ENCODE measurements at places on chromosomes 6 and 20.
A peak's percentile ranks its signal among the peaks of the same experiment; 100 is the strongest.

- no peak for DNase-seq
Observed at GRCh38 chr6:1669996-1670395, 60.3 kb downstream of the FOXC1 start.

DNA sequence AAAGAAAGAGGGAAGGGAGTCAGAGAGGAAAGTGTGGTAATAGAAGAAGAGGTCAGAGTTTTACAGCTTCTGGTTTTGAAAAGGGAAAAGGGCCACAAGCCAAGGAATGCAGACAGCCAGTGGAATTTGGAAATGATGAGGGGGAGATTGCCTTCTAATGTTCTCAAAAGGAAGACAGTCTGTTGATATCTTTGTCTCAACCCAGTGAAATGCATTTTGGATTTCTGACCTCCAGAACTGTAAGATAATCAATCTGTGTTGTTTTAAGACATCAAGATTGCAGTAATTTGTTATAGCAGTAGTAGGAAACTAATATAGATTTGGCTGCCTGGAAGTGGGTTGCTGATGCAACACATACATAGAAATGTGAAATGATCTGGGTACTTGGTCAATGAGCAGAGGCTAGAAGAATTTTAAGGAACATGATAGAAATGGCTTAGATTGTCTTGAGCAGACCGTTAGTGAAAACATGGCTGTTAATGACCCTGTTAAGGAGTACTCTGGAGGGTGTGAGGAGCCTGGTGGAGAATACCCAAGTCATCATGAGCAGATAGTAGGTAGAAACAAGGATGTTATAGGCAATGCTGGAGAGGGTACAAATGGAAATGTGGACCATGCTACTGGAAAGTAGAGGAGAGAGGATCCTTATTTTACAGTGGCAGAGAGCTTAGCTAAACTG lies 255.8 kb upstream of the RAB32 start:
- DNase-seq, result no peak

DNA sequence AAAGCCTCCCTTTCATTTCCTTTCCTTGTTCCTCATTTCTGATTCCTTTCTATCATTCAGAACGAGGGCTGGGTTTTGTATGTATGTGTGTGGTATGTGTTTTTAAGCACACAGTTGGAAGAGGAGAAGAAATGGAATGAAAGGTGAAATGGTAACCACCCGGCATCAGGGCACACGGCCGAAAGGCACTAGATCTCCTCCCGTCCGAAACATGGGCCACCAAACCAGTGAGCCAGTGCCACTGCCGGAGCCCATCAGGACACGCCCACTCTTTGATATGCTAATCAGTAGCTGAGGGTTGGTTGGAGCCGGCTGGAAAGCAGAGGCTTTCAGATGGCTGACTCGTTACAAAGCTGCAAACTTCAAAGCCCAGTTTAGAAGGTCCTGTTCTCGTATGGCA lies 228.6 kb upstream of the JARID2 start:
- DNase-seq, result no peak

DNA sequence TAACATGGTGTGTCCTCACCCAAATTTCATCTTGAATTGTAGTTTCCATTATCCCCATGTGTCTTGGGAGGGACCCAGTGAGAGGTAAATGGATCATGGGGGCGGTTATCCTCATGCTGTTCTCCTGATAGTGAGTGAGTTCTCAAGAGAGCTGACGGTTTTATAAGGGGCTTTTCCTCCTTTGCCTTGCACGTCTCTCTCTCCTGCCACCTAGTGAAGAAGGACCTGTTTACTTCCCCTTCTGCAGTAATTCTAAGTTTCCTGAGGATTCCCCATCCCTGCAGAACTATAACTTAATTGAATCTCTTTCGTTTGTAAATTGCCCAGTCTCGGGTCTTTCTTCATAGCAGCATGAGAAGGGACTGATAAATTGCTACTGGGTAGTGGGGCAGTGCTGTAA lies 789.3 kb downstream of the FRK start:
- DNase-seq, result no peak

GRCh38 chr6:10144772-10145171 lies 270.1 kb downstream of the TFAP2A start:
- no peak for DNase-seq

GRCh38 chr6:105985816-105986632 lies 100.1 kb upstream of the PRDM1 start:
- no peak for DNase-seq

DNA sequence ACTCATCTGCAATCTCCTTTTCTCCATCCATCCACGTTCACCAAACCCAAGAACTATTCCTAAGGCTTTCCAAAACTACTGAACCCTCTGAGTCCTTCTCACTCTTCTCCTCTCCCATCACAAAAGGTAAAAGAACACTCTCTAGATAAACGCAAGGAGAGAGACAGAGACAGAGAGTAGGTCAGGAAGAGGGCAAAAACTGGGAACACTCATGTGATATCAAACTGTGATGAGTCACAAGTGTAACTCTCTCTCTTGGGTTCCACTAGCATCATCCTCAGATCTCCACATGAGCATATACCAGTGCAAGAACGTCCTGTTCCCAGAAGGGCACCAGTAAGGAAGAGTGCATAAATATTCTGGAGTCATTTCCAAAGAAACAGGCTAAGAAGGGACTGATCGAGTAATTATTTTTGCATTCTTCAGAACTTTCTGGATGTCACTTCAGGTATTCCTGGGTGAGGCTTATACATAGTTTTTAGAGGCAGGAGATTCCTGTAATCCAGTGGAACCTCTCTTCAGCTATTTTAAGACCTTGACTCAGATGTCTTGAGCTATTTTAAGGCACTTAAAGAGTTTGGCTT lies 47.3 kb upstream of the STXBP5 start:
- DNase-seq, result no peak

DNA sequence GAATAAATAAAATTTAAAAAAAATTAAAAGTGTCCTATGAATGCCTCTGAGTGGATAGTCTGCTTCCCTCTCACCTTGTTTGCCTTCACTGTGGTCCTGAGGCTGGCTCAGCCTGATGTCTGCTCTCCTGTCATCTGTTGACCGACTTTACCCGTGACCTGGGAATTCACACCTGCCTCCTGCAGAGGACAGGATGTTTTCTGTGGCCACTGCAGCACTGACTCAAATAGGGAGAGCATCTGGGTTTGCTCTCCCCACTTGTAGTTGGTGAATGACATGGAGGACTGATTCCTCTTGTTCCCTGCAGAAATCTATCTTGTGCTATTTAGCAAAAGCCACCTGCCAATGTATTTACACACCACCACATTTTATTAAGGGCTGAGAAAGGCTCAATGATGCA lies 52.4 kb upstream of the ERVFRD-1 start:
- DNase-seq, result no peak

DNA sequence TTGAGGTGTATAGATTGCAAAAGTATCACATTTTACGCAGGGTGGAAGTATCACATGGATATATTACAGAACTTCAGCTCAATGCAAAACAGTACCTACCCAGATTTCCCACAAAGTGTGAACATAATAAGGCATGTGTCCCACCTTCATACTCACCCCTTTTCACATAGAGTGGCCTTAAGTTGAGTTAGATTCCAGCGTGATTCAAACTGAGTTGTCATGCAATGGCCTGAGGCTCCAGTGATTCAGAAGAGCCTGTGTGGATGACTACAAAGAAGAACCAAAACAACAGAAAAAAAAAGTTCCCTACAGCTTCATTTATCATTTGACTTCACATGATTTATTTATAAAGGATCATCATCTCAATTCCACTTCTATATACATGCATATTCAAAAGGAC lies 309.7 kb downstream of the SLC35F1 start:
- DNase-seq, result no peak

DNA sequence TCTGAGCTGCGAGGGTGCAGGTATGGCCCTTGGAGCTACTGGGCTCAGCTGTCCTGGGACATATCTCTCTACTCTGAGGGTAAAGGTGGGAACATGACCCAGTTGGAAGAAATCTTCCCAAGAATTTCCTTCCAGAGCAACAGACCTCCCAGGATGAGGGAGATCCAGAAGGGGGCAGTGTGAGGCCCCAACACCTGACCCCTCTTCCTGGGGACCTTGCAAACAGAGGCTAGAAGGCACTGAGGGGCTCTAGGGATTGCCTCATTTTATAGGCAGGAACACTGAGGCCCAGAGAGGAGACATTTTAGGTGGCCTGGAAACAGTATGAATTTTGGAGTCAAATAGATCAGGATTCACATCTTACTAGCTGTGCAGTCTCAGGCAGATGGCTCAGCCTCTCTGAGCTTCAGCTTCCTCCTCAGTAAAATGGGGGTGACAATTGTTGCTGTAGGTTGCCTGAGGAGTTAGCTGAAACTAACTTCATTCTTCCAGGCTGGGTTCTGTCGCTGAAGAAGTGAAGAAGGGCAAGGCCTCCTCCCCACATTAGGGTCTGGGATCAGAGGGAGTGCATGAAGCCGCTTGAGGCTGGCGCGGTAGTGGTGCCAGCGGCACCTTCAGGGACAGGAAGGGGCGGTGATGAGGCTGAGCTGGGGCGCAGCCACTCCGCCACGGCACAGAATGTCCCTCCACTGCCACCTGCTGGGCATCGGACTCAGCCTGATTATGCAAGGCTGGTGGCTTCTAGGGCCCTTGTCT lies 11.4 kb downstream of the KCNK17 start:
- no peak for DNase-seq

GRCh38 chr6:138115877-138116660 lies 8.8 kb upstream of the PERP start:
- peak; percentile 62 for DNase-seq

GRCh38 chr6:115360602-115361325 lies 699.9 kb downstream of the FRK start:
- DNase-seq, result no peak

DNA sequence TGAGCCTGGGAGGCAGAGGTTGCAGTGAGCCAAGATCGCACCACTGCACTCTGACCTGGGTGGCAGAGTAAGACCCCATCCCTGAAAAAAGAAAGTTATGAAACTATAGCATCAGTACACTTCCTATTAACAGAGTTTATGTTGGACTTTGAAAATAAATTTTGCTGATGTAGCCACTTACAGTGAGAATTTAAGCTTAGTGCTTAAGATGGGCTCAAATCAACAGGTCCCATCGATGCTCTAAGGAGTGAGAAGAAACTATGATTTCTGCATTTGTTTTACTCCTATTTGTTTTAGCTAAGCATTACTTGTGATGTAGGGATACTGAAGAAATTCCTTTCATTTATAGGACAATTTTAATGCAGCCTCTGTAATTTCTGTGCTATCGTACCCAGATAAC lies 93.3 kb upstream of the CLDN20 start:
- no peak for DNase-seq

- DNase-seq, result no peak
Observed at GRCh38 chr20:19808498-19808897, 50.4 kb downstream of the RIN2 start.

DNA sequence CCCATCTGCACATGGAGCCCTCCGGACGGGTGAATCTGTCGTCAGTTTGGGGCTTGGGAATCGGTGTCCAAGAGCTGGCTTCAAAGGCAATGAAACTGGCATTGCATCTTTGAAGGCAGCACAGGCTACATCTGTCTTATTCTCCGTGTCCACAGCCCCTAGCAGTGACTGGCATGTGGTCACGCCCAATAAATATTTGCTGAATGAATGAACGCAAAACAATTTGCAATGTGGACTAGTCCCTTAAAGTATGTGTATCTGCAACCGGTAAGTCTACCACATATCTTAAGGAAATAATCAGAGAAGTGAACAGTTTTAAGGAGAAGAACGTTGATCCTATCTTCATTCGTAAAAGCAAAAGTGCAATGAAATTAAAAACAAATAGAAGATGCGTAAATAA lies 8.0 kb upstream of the PMEPA1 start:
- DNase-seq, result no peak

- DNase-seq, result no peak
Observed at GRCh38 chr6:155909710-155910109, 454.1 kb upstream of the NOX3 start.

DNA sequence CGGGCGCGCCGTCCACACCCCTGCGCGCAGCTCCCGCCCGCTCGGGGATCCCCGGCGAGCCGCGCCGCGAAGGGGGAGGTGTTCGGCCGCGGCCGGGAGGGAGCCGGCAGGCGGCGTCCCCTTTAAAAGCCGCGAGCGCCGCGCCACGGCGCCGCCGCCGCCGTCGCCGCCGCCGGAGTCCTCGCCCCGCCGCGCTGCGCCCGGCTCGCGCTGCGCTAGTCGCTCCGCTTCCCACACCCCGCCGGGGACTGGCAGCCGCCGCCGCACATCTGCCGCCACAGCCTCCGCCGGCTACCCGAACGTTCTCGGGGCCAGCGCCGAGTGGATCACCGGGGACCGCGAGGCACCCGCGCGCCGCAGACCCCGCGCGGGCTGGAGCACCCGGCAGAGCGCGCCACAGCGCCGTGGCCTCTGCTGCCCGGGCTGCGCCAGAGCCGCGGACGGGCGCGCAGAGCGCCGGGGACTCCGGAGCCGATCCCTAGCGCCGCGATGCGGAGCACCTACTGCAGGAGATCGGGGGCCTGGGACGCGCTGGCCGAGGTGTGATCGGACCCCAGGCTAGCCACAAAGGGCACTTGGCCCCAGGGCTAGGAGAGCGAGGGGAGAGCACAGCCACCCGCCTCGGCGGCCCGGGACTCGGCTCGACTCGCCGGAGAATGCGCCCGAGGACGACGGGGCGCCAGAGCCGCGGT lies at the start of gene BMP2:
Gene BMP2, plus strand, starts transcription at position 151 of the 692 bp plus-strand sequence. CDS start 2,441 bp downstream, outside the sequence.
- DNase-seq, result no peak

GRCh38 chr6:106216527-106216926 lies 109.0 kb downstream of the ATG5 start:
- no peak for DNase-seq

GRCh38 chr6:40413239-40413638 lies 173.9 kb downstream of the LRFN2 start:
- no peak for DNase-seq

GRCh38 chr20:48524582-48524981 lies 303.2 kb downstream of the PREX1 start:
- no peak for DNase-seq

GRCh38 chr6:138550346-138550767 lies 51.1 kb upstream of the NHSL1 start:
- no peak for DNase-seq

GRCh38 chr6:35474131-35474941 lies 6.1 kb downstream of the RPL10A start:
- no peak for DNase-seq

DNA sequence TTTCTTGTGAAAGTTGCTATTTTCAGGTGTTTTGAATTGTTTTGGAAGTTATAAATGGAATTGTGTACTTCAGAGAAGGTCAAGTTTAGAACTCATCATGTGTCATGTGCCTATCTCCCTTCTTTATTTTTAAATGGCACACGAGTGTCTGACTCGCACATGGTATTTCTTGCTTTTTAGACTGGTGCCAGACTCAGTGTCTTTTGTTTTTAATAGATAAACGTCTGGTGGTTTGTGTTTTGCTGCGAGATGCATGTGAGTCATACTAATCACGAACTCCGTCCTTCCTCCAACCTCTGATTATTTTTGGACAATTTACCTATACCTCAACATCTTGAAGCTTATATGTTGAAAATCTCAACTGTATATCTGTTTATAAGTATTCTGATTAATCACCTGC lies 292.1 kb downstream of the CDKAL1 start:
- no peak for DNase-seq

DNA sequence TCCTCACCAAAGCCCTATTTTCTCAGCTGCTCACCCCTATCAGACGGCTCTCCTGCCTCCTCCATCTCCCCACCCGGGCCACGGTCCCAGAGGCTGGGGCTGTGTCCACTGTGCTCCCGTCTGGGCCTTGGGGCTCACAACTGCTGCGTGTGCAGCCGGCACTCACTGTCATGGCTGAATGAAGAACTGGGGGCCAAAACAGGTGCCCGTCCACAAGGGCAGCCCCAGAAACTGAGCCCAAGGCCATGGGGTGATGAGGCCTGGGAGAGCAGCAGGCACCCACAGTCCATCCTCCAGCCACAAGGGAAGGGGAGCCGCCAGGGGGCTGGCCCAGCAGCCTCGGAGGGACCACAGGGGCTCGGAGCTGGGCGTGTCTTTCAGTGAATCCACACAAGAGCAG lies 159.5 kb downstream of the DLL1 start:
- no peak for DNase-seq
